Activated effector memory CD4-positive, alpha-beta T cell treated with anti-CD3 and anti-CD28 coated beads, Interleukin-2, amount 50 U/mL, for 16 hours (primary cell): ENCODE measurements at places on chromosomes 6 and 20.
A peak's percentile ranks its signal among the peaks of the same experiment; 100 is the strongest.

- peak; percentile 71 for DNase-seq
Measured at GRCh38 chr6:30075790-30076732, 492 bp upstream of the RNF39 start.

GRCh38 chr6:125797120-125797885 lies 6.5 kb downstream of the NCOA7 start:
- DNase-seq, result no peak

- no peak for DNase-seq
Measured at GRCh38 chr6:51057296-51057695, 238.6 kb downstream of the TFAP2B start.

DNA sequence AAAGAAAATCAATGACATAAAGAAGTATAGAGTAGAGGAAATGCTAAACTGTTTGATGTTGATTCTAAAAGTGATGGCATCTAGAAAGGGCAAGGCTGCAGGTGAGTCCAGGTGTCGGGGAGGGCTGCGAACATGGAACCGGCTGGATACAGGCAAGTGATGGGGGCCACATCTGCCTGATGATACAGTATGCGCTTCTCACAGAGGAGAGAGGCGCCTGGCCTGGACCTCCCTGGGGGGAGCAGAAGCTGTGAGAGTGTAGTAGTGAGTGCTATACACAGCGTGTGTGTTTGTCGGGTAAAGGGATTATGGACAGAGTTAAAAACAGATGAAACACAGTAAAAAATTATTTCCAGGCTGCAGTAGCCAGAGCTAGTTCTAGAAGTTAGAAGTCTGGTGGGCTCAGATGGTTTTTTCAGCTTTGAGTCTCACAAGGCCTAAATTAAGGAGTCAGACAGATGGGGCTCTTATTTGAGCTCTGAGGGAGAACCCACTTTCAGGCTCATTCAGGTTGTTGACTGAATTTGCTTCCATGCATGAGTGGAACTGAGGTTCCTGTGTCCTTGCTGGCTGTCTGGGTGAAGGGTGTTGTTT lies 195.8 kb upstream of the ARG1 start:
- no peak for DNase-seq

GRCh38 chr20:17679941-17680835 lies 1.9 kb downstream of the RRBP1 start:
- DNase-seq, result no peak
